ENCODE measurements at places on chromosomes 3 and 15. TPM values are rescaled to one million over a fixed set of nuclear protein-coding genes. Genes with fewer than 3 reads are reported as not detected.

Gene CHRM5
- not detected for total RNA-seq

Gene DTX3L
- 21.6 TPM for total RNA-seq

DNA sequence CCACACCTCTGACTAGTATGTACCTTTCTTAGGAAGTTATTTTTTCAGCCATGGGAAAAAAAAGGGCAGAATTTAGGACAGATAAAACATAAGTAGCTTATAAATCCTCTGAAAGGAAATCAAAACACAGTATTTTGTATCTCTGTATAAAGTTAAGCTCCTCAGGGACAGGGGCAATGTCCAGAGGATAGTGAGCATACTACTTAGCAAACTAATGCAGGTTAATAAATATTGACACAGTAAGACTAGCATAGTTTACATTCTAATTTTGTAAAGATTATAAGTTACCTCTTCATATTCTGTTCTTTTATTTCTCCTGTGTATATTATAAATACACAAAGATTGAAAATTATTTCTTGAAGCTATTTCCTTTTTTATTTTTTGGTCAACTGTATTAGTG is 2.1 kb downstream of the UBE3A start:
- H3K36me3 ChIP-seq = no peaks in the 10 kb centered on the region
- no peak overlapping the region for H3K4me3 ChIP-seq
- no peaks in the 10 kb centered on the region for H3K27me3 ChIP-seq
- H3K4me1 ChIP-seq = peaks cover 71% of the 10 kb centered on the region
- H3K27ac ChIP-seq = no peak overlapping the region

Gene TRIM42
- total RNA-seq = not detected

GRCh38 chr15:74136814-74137536 is 6.6 kb downstream of the ISLR2 start:
- no peaks in the 10 kb centered on the region for H3K36me3 ChIP-seq
- H3K4me1 ChIP-seq = peaks cover 17% of the 10 kb centered on the region
- no peak for DNase-seq
- H3K27ac ChIP-seq = peak overlapping the region; percentile 36

- no peaks in the 10 kb centered on the region for H3K27me3 ChIP-seq
- H3K4me1 ChIP-seq = no peaks in the 10 kb centered on the region
- H3K36me3 ChIP-seq = peaks cover 7% of the 10 kb centered on the region
These were observed 14.4 kb downstream of the MUC20 start for GRCh38 chr3:195735036-195735695.

- DNase-seq = no peak
- no peak overlapping the region for H3K27ac ChIP-seq
- H3K36me3 ChIP-seq = no peaks in the 10 kb centered on the region
- no peaks in the 10 kb centered on the region for H3K27me3 ChIP-seq
- no peaks in the 10 kb centered on the region for H3K4me1 ChIP-seq
- H3K4me3 ChIP-seq = no peak overlapping the region
These were observed 205.8 kb downstream of the SSR3 start for GRCh38 chr3:156349111-156349510.

GRCh38 chr3:33438284-33438668 is 1.9 kb downstream of the UBP1 start:
- no peaks in the 10 kb centered on the region for H3K27me3 ChIP-seq
- H3K27ac ChIP-seq = peak overlapping the region; percentile 97
- H3K36me3 ChIP-seq = no peaks in the 10 kb centered on the region
- peaks cover 60% of the 10 kb centered on the region for H3K4me1 ChIP-seq
- H3K4me3 ChIP-seq = peak overlapping the region; percentile 90
- no peak for DNase-seq

- H3K27ac ChIP-seq = no peak overlapping the region
- no peaks in the 10 kb centered on the region for H3K4me1 ChIP-seq
- DNase-seq = no peak
These were observed 73.0 kb downstream of the HCN4 start for GRCh38 chr15:73295630-73296286.

Gene GOLGA6L9
- total RNA-seq = 15.3 TPM

GRCh38 chr3:51947215-51947900 is 5.2 kb downstream of the PARP3 start:
- H3K4me3 ChIP-seq = no peak overlapping the region
- no peaks in the 10 kb centered on the region for H3K36me3 ChIP-seq
- no peaks in the 10 kb centered on the region for H3K27me3 ChIP-seq
- H3K4me1 ChIP-seq = peaks cover 10% of the 10 kb centered on the region
- no peak for DNase-seq
- no peak overlapping the region for H3K27ac ChIP-seq

- H3K4me3 ChIP-seq = no peak overlapping the region
- H3K4me1 ChIP-seq = no peaks in the 10 kb centered on the region
- no peak for DNase-seq
- no peak overlapping the region for H3K27ac ChIP-seq
These were observed 751.5 kb downstream of the SQOR start for GRCh38 chr15:46386356-46386755.

- H3K4me3 ChIP-seq = no peak overlapping the region
- H3K27me3 ChIP-seq = no peaks in the 10 kb centered on the region
- H3K4me1 ChIP-seq = no peaks in the 10 kb centered on the region
- no peaks in the 10 kb centered on the region for H3K36me3 ChIP-seq
- DNase-seq = no peak
These were observed 30.2 kb downstream of the KCNAB1 start for GRCh38 chr3:156150434-156151066.

GRCh38 chr3:130389743-130390478 is 44.4 kb downstream of the COL6A5 start:
- no peaks in the 10 kb centered on the region for H3K27me3 ChIP-seq
- no peak overlapping the region for H3K4me3 ChIP-seq
- H3K36me3 ChIP-seq = no peaks in the 10 kb centered on the region
- no peak for DNase-seq
- H3K4me1 ChIP-seq = no peaks in the 10 kb centered on the region

DNA sequence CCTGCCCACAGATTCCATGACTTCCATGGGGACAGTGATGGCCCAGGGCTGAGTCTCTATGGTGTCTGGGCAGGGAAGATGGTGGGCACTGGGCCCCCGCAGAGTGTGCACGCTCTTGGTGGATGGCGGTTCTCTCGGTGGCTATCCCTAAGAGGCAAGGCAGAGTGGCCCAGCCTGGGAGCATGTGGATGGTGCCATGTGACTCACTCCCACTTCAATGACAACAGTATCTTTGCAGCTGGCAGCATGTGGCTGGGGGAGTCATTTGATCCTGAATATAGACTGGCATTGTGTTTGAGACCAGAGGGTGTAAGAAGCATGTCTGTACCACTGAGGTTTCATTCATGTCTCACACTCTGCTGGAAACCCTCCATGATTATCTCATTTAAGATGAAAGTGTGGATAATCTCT is 101.2 kb downstream of the CORO2B start:
- H3K4me3 ChIP-seq = no peak overlapping the region
- no peaks in the 10 kb centered on the region for H3K4me1 ChIP-seq
- H3K27me3 ChIP-seq = no peaks in the 10 kb centered on the region
- no peaks in the 10 kb centered on the region for H3K36me3 ChIP-seq
- H3K27ac ChIP-seq = no peak overlapping the region
- DNase-seq = no peak

- H3K36me3 ChIP-seq = no peaks in the 10 kb centered on the region
- no peak for DNase-seq
- no peaks in the 10 kb centered on the region for H3K27me3 ChIP-seq
- H3K4me3 ChIP-seq = no peak overlapping the region
These were observed 80.8 kb upstream of the PEX5L start for GRCh38 chr3:180117381-180118163.

Gene ANKRD34C
- total RNA-seq = not detected
